ENCODE measurements at places on chromosomes 16 and 17.

GRCh38 chr16:29649588-29650494, 13.2 kb upstream of the SPN start:
- no peak for DNase-seq

DNA sequence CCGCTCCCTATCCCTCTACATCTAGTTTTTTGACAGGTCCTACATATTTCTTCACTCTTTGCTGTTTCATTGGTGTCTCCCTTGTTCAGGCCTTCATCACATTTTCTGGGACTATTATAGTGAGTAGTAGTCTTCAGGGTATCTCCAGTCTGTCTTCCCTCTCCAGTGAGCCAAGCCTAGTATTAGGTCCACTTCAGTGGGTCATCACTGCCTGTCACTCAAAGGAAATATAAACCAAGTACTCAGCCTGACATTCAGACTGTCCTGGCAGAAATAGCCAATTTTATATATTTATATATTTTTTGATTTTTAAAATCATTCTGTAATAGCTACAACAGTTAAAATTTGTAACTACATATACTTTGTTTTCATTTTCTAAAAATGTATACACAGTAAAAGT, 137.8 kb downstream of the CYB561 start:
- DNase-seq, result no peak

GRCh38 chr17:38893607-38894006, 23.7 kb downstream of the LASP1 start:
- DNase-seq, result no peak

DNA sequence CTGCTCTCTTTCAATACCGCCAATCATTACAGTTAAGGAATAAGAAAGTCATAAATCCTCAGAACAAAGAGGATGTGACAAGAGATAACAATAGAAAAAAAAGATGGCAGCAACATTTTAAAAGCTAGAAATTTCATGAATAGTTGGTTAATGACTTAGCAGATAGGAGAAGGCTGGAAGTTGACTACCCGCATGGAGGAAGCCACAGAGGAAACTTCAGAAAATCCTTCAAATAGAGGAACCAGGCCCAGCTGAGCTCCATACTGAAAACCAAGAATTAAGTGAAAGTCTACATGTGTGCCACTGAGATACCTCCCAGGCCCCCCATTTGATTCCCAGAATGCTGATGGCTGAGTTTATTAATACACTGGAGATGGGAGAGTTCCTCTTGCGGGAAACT, 109.3 kb downstream of the GSG1L start:
- DNase-seq, result no peak

DNA sequence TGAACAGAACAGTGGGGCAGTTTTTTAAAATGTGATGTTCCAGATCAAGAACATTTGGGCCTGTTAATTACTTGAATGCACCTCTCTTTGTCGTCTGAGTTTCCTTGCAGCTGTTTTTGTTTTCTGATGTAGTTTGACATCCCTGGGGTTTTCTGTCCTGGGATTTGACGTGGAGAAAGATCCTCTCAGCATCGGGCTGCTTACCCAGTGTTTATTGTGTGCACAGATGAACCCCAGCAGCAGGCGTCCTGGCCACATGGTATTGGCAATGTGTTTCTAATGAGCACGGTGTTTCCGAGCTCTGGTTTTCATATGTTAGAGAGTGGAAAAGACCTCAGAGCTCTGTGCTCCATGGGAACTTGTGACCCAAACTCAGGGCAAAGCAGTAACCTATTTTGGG, 191.1 kb upstream of the IRX3 start:
- DNase-seq, result no peak

- DNase-seq, result no peak
Measured at GRCh38 chr16:67883872-67884261, 818 bp upstream of the NRN1L start.

- no peak for DNase-seq
Measured at GRCh38 chr17:979539-980405, at the start of gene NXN. TSS of gene NXN (minus strand) at chr17:979776.

DNA sequence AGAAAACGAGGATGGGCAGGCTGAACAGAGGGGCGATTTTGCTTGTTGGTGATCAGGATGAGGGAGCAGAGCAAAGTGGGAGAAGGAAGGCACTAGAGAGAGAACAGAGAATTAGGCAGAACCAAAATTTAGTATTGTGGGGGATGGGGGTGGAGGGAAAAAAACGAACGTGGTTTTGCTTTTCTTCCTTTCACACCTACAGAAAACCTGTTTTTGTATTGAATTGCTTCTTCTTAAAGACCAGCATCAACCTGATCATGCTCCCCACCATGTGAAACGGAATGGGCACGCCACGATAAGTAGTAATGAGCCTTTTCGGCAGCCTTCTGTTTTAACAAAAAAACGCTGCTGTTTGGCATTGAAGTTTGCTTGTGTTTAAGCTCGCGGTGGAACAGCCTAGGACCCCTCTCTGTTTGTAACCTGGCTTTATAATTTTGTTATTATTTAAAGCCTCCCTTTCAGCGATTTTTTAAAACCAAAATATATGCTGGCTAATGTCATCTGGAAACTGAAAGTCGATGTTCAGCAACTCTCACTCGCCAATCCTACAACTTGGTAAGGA, 36.8 kb downstream of the ERCC4 start:
- no peak for DNase-seq

- DNase-seq, result no peak
Measured at GRCh38 chr16:53486230-53486629, 16.8 kb downstream of the AKTIP start.

- no peak for DNase-seq
Measured at GRCh38 chr17:36495076-36495578, 8.6 kb downstream of the ZNHIT3 start.

- no peak for DNase-seq
Measured at GRCh38 chr16:11768849-11769248, 26.2 kb upstream of the TXNDC11 start.
